Activated naive CD4-positive, alpha-beta T cell treated with anti-CD3 and anti-CD28 coated beads, Interleukin-2, amount 50 U/mL, for 16 hours (primary cell): ENCODE measurements at places on chromosomes 16 and 17.

DNA sequence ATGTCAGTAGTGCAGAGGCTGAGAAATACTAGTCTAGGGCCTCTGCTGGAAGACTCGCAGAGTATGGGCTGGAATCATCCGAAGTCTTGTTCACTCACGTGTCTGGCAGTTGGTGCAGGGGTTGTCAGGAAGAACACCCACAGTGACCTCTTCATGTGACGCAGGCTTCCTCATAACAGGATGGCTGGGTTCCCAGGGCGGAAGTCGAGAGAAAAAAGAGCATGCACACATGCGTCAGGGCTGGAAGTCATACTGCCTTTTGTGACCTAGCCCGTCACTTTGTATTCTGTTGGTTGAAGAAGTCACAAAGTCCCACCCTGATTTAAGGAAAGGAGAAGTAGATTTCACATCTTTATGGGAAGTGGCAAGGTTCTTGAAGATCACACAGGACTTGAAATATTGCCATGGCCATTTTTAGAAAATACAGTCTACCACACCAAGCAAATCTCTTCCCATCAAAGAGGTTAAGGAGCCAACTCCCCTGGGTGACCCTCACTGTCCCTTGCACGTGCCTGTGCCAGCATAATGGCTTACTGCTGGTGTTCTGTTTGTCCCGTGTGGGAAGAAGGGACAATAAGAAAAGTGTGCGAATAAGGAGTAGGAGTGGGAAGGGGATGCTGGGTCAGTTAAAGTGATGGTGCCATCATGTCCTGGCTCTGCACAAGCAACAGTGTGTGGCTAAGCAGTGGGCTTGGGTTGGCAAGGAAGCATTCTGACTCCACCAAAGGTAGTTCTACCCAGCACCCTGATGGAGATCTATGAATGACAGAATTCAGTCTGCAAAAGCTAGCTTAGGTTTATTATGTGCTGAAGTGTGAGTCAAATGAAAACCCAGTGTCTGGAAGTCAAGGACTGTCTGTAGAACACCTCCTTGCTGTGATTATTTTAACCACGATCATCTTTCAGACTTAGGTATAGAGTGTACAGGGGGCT, 28.1 kb downstream of the HEATR3 start:
- DNase-seq = no peak

GRCh38 chr16:13733561-13733960, 186.4 kb upstream of the ERCC4 start:
- no peak for DNase-seq

DNA sequence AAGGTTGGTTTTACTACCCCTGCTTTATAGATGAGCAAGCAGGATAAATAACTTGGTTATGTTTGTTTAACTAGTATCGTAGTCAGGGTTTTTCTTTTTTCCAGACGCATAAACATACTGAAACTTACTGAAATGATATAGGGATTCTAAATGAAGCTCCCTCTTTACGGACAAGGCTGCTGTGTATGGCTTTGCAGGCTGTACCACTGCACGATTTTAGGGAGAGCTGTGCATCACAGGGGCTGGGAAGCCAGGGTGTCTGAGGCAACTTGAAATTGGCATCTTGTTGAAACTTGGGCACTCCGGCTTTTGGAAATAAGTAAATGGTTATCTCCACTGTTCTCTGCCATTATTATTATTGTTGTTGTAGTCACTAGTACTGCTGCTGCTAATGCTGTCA, 218.1 kb upstream of the CDH8 start:
- no peak for DNase-seq

- no peak for DNase-seq
Measured at GRCh38 chr16:4245077-4245791, 3.4 kb upstream of the SRL start.

DNA sequence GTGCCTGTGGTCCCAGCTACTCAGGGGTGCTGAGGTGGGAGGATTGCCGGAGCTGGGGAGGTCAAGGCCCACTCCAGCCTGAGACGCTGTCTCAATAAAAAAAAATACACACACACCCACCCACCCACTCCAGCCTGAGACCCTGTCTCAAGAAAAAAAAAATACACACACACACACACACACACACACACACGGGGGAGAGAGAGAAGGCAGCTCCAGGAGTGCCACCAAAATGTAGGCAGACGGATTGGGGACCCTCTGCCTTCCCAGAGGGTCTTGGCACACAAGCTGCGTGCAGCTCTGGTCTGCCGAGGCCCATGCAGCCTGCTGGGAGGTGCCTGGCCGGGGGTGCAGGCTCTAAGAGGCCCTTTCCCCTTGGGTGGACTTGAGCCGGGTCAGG, 5.9 kb upstream of the NUDT16L1 start:
- DNase-seq = no peak

DNA sequence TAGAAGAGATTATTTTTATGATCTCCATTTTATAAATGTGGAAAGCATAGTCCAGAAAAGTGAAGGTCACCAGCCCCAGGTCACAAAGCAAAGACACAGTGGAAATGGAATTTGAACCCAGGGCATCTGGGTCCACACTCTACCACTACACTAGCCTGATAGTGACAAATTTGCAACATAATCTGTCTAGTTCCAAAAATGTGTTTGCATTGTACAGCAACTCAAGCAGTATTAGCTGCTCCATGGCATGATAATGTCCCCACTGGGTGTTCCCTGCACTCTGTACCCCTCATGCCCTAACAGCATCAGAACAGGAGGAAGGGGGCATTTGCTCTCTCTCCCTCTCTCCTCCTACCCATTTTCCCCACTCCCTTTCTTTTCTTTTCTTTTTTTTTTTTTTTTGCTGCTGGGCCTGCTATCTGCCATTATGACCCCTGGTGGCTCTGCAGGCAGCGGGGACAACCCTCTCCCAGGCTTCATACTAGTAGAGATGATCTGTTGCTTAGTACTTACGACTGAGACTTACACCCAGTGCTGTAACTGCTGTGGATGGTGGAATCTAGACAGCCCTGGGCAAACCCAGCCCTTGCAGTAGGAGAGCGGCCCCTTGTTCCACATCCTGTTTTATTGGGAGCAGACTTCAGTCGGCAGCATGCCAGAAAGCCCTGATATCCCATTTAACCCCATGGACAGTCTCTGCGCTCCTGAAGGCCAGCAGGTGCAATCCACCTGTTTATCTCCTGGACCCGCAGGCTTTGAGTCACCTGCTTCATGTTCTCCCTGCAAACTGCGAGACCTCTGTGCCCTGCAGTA, 306.3 kb downstream of the SOX9 start:
- no peak for DNase-seq

DNA sequence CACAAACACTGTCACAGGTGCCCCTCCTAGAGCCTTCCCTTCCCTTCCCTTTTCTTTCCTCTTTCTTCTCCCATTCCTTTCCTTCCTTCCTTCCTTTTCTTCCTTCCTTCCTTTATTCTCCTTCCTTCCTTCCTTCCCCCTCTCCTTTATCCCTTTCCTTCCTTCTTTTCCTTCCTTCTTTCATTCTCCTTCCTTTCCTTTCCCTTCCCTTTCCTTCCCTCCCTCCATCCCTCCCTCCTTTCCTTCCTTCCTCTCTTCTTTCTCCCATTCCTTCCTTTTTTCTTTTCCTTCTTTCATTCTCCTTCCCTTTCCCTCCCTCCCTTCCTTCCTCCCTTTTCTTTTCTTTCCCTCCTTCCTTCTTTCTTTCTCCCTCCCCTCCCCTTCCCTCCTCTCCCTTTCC, 170.0 kb downstream of the ENGASE start:
- DNase-seq = no peak
